ENCODE measurements at places on chromosomes 7 and 10.

- no peak for DNase-seq
These were observed 282.0 kb upstream of the ETV1 start for GRCh38 chr7:14271441-14271840.

DNA sequence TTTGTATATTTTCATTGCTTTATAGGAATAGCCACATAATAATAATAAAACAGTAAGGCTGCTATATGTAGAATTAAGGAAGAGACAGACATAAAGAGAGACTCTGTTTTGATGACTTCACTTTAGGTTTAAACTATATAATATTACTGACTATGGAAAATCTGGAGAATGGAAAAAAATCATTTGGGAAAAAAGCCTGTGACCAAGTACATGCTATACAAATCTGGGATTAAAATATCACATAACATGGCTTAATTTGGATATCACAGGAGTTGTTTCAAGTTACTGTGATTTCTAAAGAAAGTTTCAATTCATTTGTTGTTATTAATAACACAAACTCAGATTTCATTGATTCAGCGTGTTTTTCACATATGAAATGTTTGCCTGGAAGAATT lies 7.7 kb downstream of the PLCE1 start:
- no peak for DNase-seq

DNA sequence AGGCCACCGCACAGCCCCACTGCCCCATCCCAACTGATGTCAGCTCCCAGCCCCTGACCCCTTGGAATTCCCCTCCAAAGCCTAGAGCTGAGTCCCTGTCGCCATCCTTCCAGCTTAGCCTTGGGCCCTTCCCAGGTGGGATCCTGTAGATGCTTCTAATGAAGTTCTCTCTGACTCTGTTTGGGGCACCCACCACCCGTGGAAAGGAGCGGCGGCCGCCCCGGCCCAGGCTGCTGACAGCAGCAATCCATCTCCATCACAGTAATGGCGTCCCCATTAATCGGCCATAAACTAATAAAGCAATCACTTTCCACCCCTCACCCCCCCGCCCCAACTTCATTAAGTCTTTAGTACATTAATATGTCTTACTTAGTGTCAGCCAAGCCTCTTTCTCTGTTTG lies 25.6 kb downstream of the KAZALD1 start:
- DNase-seq, result no peak

DNA sequence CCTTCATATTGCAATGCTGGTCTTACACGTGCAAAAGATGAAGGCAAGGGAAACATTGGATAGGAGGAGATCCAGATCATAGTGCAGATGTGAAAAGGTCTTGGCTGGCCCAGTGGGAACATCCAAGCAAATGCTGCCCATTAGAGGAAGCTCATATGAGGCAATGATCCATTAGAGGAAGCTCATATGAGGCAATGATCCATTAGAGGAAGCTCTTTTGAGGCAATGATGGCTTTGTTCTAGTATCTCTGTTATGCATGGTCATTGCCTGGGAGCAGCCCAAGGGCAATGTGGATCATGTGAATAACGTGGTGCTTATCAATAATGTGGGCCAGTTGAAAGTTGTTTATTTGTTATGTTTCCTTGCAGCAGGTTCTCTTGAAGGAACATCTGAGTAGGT lies 37.8 kb downstream of the STEAP4 start:
- no peak for DNase-seq

Measured in RWPE1 (cell line).